ENCODE measurements at places on chromosomes 16 and 17. TPM values are rescaled to one million over a fixed set of nuclear protein-coding genes. Genes with fewer than 3 reads are reported as not detected.

- no peak for DNase-seq
- no peak overlapping the region for H3K4me3 ChIP-seq
- H3K36me3 ChIP-seq = no peaks in the 10 kb centered on the region
- no peaks in the 10 kb centered on the region for H3K4me1 ChIP-seq
These were observed 44.8 kb upstream of the NLRP1 start for GRCh38 chr17:5629128-5629527.

- peaks cover 2% of the 10 kb centered on the region for H3K36me3 ChIP-seq
- H3K27ac ChIP-seq = no peak overlapping the region
- H3K27me3 ChIP-seq = peaks cover 40% of the 10 kb centered on the region
- peaks cover 14% of the 10 kb centered on the region for H3K4me1 ChIP-seq
- DNase-seq = no peak
These were observed 5.0 kb downstream of the THOC6 start for GRCh38 chr16:3028716-3029319.

DNA sequence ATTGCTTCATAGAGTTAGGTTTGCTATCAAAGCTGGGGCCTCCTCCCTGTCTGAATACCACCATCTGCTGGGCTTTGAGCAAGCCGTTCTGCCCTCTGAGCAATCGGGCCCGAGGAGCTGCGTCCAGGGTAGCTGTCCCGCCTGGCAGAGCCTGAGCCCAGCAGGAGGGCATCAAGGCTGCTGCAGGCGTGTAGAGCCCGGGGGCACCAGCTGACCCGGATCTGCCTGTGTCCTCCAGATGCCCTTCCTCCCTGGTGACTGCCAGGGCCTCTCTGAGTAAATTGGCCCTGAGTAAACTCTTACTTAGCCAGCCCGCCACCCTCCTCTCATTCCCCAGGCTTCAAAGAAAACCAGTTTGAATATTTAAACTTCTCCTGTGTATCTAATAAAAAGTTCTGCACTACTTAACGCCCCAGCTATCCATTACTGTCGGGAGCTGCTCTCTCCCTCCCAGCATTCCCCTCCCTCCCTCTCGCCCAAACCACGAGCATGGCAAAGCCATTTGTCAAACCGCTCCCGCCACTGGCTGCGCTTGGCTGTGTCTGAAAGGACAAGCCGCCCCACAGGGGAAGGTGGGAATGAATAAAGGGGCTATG lies 16.4 kb downstream of the CDK5RAP3 start:
- H3K27ac ChIP-seq = peak overlapping the region; percentile 97
- H3K4me1 ChIP-seq = peaks cover 85% of the 10 kb centered on the region
- peak overlapping the region; percentile 51 for H3K4me3 ChIP-seq
- DNase-seq = no peak
- H3K36me3 ChIP-seq = peaks cover 25% of the 10 kb centered on the region
- peaks cover 6% of the 10 kb centered on the region for H3K27me3 ChIP-seq

DNA sequence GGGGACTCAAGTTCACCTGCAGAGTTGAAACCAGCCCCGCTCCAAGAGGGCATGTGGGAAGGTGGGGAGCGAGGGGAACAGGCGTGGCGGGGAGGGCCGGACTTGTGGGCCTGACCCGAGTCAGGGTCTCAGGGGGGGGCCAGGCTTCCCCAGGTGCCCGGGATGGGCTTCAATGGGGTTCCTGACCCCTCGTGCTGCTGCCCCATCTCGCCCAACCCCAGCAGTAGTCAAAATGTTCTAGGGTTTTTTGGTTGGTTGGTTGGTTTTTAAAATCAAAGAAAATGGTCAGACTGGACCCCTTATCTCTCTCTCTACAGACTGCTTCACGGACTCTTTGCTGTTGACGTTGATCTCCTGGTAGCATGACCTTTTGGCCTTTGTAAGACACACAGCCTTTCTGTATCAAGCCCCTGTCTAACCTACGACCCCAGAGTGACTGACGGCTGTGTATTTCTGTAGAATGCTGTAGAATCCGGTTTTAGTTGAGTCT lies 69.5 kb downstream of the AMFR start:
- H3K36me3 ChIP-seq = no peaks in the 10 kb centered on the region
- H3K4me1 ChIP-seq = peaks cover 32% of the 10 kb centered on the region
- H3K27ac ChIP-seq = peak overlapping the region; percentile 4

GRCh38 chr17:35167666-35168065 lies 20.0 kb downstream of the UNC45B start:
- no peaks in the 10 kb centered on the region for H3K36me3 ChIP-seq
- no peak overlapping the region for H3K27ac ChIP-seq
- H3K27me3 ChIP-seq = peaks cover 13% of the 10 kb centered on the region
- H3K4me3 ChIP-seq = no peak overlapping the region
- DNase-seq = no peak

- H3K27ac ChIP-seq = peak overlapping the region; percentile 78
- no peaks in the 10 kb centered on the region for H3K27me3 ChIP-seq
- no peak for DNase-seq
- H3K4me3 ChIP-seq = no peak overlapping the region
- peaks cover 31% of the 10 kb centered on the region for H3K4me1 ChIP-seq
These were observed 93.9 kb downstream of the YPEL2 start for GRCh38 chr17:59425085-59425931.

DNA sequence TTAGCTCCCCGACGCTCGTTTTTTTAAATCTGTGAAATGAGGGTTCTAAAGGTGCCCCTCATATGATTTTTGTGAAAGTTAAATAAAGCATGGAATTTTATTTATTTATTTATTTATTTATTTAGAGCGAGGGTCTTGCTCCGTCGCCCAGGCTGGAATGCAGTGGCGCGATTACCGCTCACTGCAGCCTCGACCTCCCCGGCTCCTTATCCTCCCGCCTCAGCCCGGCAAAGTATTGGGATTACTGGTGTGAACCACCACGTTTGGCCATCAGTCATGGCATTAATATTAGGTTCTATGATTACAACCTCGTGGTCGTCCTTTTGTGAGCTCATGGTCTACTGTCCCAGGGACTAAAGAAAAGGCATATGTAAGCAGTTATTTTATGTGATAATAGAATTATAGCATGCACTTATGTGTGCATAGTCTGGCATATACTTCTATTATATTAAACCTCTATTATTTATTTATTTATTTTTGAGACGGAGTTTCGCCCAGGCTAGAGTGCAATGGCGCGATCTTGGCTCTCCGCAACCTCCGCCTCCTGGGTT lies 557 bp upstream of the LUC7L start:
- no peaks in the 10 kb centered on the region for H3K27me3 ChIP-seq
- H3K4me3 ChIP-seq = peak overlapping the region; percentile 94
- H3K27ac ChIP-seq = no peak overlapping the region
- H3K4me1 ChIP-seq = peaks cover 34% of the 10 kb centered on the region
- DNase-seq = no peak

GRCh38 chr16:66294507-66294906 lies 72.0 kb upstream of the CDH5 start:
- H3K4me3 ChIP-seq = no peak overlapping the region
- peaks cover 5% of the 10 kb centered on the region for H3K27me3 ChIP-seq

GRCh38 chr16:65994291-65994690 lies 372.2 kb upstream of the CDH5 start:
- no peak overlapping the region for H3K4me3 ChIP-seq
- H3K36me3 ChIP-seq = no peaks in the 10 kb centered on the region
- peaks cover 6% of the 10 kb centered on the region for H3K4me1 ChIP-seq
- no peak overlapping the region for H3K27ac ChIP-seq

DNA sequence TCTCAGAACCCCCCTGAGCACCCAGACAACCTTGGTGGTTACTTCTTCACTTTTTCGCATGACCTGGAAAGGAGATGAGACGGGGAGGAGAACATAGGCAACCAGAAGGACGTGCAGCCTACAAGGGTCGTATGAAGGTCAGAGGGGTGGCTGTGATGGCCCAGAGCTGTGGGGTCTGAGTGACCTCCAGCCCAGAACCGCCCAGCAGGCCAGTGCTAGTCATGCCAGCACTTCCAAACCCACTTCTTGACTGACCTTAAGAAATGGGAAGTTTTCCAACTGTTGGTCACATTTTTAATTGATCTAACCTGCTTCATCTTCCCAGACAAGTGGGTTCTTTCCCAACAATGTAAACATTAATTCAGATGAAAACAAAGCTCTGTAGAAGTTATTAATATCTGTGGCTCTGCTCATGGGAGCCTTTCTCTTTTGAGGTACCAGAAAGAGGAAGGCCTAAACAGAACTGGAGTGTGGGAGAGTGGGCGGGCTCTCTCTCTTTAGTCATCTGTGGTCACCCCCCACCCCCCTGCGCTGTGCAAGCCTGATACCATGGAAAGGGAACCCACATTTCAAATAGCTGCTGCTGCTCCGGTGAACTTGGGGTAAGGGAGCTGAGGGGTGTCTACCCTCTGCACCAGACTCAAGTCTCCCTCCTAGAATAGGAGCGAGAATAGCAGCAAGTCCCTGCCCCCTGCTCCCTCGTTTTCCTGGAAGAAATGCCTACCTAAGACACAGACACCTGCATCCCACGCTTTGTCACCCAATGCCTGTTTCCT lies 101.6 kb downstream of the RAB11FIP4 start:
- H3K27ac ChIP-seq = peak overlapping the region; percentile 27
- H3K4me3 ChIP-seq = no peak overlapping the region
- no peak for DNase-seq
- H3K4me1 ChIP-seq = no peaks in the 10 kb centered on the region

- no peak overlapping the region for H3K27ac ChIP-seq
- H3K4me1 ChIP-seq = peaks cover 57% of the 10 kb centered on the region
- H3K4me3 ChIP-seq = no peak overlapping the region
- peaks cover 39% of the 10 kb centered on the region for H3K27me3 ChIP-seq
These were observed 2.8 kb upstream of the NR1D1 start for GRCh38 chr17:40103071-40103661.

DNA sequence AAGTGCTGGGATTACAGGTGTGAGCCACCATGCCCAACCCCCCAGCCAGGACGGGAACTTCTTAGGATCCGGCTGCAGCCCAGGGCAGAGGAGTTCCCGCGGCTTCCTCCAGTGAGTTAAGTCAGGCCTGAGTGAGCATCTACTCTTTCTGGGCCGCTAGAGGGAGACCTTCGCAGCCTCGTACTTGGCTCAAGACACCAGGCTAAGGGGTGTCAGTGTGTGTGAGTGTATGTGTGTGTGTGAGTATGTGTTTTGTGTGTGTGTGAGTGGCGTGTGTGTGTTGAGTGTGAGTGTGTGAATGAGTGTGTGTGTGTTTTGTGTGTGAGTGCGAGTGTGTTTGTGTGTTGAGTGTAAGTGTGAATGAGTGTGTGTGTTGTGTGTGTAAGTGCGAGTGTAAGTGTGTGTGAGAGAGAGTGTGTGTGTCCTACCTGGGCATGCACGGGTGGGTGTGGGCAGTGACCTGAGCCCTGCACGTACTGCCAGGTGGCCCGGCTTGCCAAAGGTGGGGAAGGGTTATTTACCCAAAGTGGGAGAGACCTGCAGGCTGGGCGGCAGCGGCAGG lies 58.5 kb downstream of the TMEM235 start:
- peak; percentile 65 for DNase-seq
- H3K27me3 ChIP-seq = no peaks in the 10 kb centered on the region
- H3K27ac ChIP-seq = no peak overlapping the region

DNA sequence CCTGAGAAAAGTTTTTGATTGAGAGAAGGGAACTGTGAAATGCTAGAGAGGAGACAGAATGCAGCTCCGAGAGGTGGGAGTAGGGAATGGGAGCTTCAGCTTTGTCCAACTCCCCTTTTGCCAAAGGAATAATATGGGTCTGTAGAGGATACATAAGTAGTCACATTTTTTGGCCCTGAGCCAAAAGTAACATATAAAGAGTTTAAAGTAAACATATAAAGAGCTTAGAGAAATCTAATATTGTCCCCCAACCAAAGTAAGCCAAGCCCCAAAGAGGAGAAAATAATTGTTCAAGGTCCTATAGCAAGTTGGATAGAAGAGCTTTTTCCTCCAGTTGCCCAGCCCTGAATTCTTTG lies 215.1 kb downstream of the TMEM114 start:
- H3K27ac ChIP-seq = no peak overlapping the region
- DNase-seq = no peak
- no peak overlapping the region for H3K4me3 ChIP-seq
- H3K36me3 ChIP-seq = no peaks in the 10 kb centered on the region

DNA sequence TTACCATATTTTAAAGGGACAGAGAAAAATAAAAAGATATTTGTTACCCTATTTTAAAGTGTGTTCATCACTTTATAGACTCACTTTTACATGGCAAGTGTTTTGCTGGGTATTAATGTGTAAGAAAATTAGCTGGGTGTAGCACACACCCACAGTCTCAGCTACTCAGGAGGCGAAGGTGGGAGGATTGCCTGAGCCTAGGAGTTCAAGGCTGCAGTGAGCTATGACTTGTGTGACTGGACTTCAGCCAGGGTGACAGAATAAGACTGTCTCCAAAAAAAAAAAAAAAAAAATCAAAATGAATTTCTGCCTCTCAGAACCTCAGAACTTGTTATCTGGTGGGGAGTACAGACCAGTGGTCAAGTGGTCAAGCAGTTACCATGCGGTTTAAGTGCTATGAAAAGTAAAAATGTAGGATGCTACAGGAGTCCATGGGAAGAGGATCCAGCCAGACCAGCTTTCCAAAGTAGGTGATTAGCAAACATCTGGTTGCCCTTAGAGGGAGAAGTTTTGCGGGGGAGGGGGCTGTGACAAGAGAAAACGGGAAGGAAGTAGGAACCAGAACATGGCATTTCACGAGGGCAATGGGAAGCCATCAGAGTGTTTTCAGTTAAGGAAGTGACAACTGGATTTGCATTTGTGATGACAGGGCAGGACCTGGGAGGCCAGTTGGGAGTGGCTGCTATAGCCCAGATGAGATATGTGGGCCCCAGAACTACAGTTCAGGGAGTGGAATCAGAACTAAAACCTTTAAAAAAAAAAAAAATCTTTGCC lies 13.9 kb downstream of the CNEP1R1 start:
- H3K27me3 ChIP-seq = peaks cover 9% of the 10 kb centered on the region
- no peak overlapping the region for H3K4me3 ChIP-seq
- H3K27ac ChIP-seq = no peak overlapping the region
- H3K36me3 ChIP-seq = peaks cover 3% of the 10 kb centered on the region
- peaks cover 4% of the 10 kb centered on the region for H3K4me1 ChIP-seq

- no peaks in the 10 kb centered on the region for H3K4me1 ChIP-seq
- peaks cover 29% of the 10 kb centered on the region for H3K27me3 ChIP-seq
- no peak overlapping the region for H3K4me3 ChIP-seq
- no peaks in the 10 kb centered on the region for H3K36me3 ChIP-seq
These were observed 56.7 kb downstream of the SKAP1 start for GRCh38 chr17:48373130-48373830.

GRCh38 chr17:78617511-78618061 lies 40.4 kb upstream of the DNAH17 start:
- no peak overlapping the region for H3K4me3 ChIP-seq
- no peaks in the 10 kb centered on the region for H3K27me3 ChIP-seq
- no peak overlapping the region for H3K27ac ChIP-seq
- DNase-seq = no peak
- H3K36me3 ChIP-seq = no peaks in the 10 kb centered on the region
- no peaks in the 10 kb centered on the region for H3K4me1 ChIP-seq

- H3K4me3 ChIP-seq = no peak overlapping the region
- H3K4me1 ChIP-seq = peaks cover 4% of the 10 kb centered on the region
- H3K36me3 ChIP-seq = no peaks in the 10 kb centered on the region
- H3K27ac ChIP-seq = no peak overlapping the region
- H3K27me3 ChIP-seq = no peaks in the 10 kb centered on the region
These were observed 9.4 kb upstream of the TOM1L1 start for GRCh38 chr17:54891176-54891821.

The P2RX1 gene
- not detected for total RNA-seq

The PRSS33 gene
- 0.39 TPM for total RNA-seq

The PRR29 gene
- 1.4 TPM for total RNA-seq

The RNF112 gene
- 1.2 TPM for total RNA-seq

The C17orf67 gene
- total RNA-seq = 2.4 TPM

The FKBP10 gene
- total RNA-seq = 259 TPM

The TMEM114 gene
- total RNA-seq = not detected

The NEK8 gene
- total RNA-seq = 6.3 TPM

The TMEM231 gene
- total RNA-seq = 25.8 TPM

Measured in neural crest cell (in vitro differentiated cells).